ENCODE measurements at places on chromosomes 6 and 20. TPM values are rescaled to one million over a fixed set of nuclear protein-coding genes. Genes with fewer than 3 reads are reported as not detected.
A peak's percentile ranks its signal among the peaks of the same experiment; 100 is the strongest.

DNA sequence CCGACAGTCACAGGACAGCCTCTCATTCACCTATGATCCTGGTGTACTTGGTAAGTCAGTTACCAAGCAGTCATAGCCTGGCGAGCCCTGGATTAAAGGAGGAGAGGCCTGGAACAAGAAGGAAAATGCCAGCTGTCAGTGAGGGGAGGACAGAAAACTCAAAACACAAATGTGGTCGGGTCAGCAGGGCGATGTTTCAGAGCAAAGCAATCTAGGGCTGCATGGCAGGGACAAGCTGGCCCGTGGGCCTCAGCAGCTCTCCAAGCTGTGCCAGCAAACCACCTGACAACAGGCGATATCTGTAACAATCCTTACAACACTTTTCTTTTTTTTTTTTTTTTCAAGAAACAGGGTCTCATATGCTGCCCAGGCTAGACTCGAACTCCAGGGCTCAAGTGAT, 40.3 kb downstream of the MGME1 start:
- no peak for DNase-seq

DNA sequence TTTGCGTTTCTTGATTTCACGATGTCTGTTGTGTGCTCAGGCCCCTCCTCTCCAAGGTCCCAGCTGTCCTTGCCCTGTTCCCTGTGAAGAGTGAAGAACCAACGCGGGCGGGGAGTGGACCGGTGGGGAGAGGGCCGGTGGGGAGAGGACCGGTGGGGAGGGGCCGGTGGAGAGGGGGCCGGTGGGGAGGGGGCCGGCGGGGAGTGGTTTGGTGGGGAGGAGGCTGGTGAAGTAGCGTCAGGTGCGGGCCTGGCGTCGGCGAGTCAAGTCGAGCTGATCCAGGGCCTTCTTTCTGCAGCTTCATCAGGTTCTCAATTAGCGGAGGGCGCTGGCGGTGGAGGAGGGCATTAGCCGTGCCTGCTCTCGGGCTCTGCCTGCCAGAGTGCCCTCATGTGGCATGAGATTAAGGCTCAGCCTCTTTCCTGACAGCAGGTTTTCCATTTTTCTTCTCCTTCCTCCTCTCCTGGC, 21.2 kb upstream of the BHLHE23 start:
- no peak for DNase-seq

- no peak for DNase-seq
Measured at GRCh38 chr6:137162692-137163306, 10.6 kb downstream of the IL22RA2 start.

DNA sequence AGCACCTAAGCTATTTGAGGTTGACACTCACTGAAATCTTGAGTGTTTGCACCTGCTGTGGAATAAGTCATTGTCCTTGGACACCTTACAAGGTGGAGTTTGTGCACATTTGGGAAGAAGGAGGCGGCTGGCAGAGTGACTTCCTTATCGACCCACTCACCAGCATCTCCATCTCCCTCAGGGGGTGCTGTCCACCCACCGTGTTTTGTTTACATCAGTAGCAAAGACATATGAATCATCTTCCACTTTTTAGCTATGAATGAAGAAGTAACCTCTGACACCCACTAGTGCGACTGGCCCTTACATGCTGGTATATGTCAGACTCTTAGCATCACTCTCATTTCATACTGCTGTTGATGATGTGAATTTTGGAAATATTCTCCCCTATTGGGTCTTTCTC, 119.5 kb upstream of the SGK1 start:
- no peak for DNase-seq

DNA sequence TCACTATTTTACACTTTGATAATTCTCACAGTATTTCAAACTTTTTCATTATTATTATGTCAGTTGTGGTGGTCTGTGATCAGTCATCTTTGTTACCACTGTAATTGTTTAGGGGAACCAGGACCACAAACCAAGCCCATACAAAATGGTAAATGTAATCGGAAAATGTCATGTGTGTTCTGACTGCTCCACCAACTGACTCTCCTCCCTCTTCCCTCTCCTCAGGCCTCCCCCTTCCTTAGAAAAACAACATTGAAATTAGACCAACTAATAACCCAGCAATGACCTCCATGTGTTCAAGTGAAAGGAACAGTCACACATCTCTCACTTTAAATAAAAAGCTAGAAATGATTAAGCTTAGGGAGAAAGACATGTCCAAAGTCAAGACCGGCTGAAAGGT, 63.8 kb downstream of the GMDS start:
- DNase-seq, result no peak

GRCh38 chr6:116412270-116412669, 41.5 kb downstream of the DSE start:
- no peak for DNase-seq

- DNase-seq, result no peak
Measured at GRCh38 chr6:38137608-38138265, 318.2 kb downstream of the ZFAND3 start.

DNA sequence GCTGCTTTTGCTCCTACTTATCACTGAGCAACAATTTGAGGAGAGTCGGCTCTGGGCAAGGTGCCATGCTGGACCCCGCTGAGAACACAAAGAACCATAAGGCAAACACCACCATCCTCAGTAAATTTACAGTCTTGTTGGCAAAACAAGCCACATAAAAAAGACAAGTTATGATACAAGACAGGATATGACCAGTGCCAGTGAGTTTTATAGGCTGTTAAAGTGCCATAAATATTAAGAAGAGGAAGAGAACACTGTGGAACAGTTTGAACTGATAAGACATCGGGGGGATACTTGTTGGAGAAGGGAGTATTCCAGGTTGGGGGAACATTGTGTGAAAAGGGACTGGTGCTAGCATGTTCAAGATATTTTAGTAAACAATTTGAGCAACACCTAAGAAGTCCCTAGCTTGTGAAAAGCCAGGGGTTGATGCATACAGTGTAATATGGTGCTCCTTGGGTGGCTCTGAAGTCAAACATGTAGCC, 25.3 kb upstream of the RIPOR2 start:
- no peak for DNase-seq

DNA sequence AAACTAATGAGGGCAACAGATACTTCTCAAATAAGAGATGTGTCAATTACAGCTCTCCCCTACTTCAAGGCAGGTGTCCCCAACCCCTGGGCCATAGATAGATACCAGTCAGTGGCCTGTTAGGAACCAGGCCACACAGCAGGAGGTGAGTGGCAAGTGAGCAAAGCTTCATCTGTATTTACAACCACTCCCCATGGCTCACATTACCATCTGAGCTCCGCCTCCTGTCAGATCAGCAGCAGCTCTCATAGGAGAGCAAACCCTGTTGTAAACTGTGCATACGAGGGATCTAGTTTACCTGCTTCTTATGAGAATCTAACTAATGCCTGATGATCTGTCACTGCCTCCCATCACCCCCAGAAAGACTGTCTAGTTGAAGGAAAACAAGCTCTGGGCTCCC, 422.1 kb downstream of the GJA1 start:
- DNase-seq, result no peak

- DNase-seq, result peak; percentile 14
Measured at GRCh38 chr20:36093025-36093803, 61.3 kb upstream of the EPB41L1 start.

GRCh38 chr6:166589786-166590574, 3.5 kb upstream of the RAMACL start:
- DNase-seq, result no peak

GRCh38 chr20:2162125-2162822, 60.6 kb downstream of the STK35 start:
- no peak for DNase-seq

- no peak for DNase-seq
Measured at GRCh38 chr6:76418560-76419223, 346.2 kb upstream of the IMPG1 start.

The TMEM200A gene
- total RNA-seq, result 0.58 TPM

DNA sequence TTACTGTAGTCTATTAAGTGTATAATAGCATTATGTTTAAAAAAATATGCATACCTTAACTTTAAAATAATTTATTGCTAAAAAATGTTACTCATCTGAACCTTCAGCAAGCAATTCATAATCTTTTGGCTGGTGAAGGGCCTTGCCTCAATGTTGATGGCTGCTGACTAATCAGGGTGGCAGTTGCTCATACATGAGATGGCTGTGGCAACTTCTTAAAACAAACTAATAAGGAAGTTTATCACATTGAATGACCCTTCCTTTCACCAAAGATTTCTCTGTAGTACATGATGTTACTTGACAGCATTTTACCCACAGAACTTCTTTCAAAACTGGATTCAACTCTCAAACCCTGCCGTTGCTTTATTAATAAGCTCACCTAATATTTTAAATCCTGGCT, 84.0 kb downstream of the TASP1 start:
- no peak for DNase-seq

GRCh38 chr20:54626126-54626525, 150.7 kb downstream of the DOK5 start:
- no peak for DNase-seq

The DEFB121 gene
- total RNA-seq, result not detected

The SERAC1 gene
- 2.5 TPM for total RNA-seq

The PRICKLE4 gene
- total RNA-seq, result not detected

The STX11 gene
- 31.8 TPM for total RNA-seq

The MOCS1 gene
- 0.98 TPM for total RNA-seq

The ID4 gene
- total RNA-seq, result 0.08 TPM

DNA sequence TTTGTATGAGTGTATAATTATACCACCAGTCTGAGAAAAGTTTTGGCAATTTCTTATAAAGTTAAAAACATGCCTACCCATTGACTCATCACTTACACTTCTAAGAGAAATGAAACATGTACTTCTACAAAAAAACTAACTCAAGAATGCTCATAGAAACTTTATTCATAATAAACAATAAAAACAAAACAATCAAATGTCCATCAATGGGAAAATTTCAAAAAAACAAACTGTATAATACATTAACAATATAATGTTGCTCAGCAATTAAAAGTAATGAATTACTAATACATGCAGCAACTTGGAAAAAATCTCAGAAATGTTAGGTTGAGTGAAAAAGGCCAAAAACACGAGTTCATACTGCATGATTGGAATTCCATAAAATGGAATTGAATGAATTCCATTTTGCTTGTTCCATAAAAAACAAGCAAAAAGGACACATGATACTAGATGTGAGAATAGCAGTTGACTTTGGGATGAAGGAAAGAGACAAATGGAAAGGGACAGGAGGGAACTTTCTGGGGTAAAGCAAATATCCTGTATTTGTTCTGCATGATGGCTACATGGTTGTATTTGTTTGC, 726.6 kb downstream of the RFPL4B start:
- no peak for DNase-seq

DNA sequence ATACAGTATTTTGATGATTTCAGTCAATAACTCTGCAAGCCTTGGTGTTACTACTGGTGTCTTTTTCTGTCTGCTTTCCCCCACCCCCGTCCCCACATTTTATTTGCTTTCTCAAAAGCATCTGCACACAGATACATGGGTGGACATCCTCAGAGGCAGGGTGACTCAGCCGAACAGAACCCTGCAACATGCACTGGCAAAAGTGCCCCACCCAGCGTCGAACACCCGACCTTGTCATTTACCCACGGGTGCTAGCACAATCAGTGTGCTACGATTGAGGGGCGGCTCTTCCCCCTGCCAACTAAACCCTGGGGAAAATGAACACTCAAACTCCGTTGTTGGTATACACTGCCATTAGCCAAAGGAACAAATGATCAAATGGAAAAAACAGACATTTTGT, 115.9 kb upstream of the NAA20 start:
- DNase-seq, result no peak

The BEND3 gene
- total RNA-seq, result 8.9 TPM

DNA sequence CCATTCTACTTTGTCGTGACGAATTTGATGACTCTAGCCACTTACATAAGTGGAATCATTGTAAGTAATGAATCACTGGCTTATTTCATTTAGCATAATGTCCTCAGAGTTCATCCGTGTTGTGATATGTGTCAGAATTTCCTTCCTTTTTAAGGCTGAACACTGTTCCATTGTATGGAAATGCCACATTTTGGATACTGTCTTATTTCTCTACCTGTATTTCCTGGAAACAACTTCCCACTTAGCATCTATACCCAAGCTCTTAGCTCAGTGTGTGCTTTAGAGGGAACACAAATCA, 28.8 kb upstream of the GGTLC1 start:
- DNase-seq, result no peak

DNA sequence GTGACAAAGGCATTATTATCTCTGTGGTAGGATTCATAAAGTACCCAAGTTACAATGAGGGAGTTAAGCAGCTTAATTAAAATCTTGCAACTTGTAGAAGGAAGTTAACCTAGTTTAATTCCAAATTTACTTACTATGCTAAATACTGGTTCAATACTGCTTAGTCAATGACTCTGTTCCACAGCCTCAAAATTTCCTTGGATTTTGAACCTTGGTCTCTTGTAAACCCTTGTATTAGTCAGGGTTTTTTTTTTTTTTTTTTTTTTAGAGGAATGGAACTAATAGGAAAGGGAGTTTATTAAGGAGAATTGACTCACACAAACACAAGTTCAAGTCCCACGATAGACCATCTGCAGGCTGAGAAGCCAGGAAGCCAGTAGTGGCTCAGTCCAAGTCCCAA, 163.4 kb downstream of the HS3ST5 start:
- DNase-seq, result no peak

GRCh38 chr6:100228437-100228833, 234.4 kb upstream of the MCHR2 start:
- no peak for DNase-seq

The ENPP5 gene
- not detected for total RNA-seq

DNA sequence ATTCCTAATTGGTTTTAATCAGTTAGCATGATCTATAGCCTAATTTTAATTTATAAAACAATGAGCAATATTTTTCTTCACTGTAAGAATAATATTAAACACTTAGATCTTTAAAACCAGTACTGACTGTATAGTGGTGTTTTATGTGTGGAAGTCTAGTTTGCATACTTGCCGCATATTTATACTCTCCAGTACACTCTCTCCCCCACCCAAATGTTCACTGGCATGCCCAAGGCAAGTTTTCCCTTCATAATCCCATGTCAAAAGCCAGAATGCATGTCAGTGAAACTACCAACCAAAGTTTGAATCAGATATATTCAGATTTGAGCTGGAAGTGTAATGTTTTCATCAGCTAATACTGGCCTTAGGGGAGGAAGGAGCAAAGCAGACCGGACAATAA, 506.1 kb downstream of the PHF3 start:
- no peak for DNase-seq

Data from activated T-cell treated with anti-CD3 and anti-CD28 coated beads, Interleukin-2, amount 50 U/mL, for 4 hours (primary cell).